Mesothelial cell of epicardium (in vitro differentiated cells): ENCODE measurements at places on chromosomes 13 and 19.
A peak's percentile ranks its signal among the peaks of the same experiment; 100 is the strongest.

DNA sequence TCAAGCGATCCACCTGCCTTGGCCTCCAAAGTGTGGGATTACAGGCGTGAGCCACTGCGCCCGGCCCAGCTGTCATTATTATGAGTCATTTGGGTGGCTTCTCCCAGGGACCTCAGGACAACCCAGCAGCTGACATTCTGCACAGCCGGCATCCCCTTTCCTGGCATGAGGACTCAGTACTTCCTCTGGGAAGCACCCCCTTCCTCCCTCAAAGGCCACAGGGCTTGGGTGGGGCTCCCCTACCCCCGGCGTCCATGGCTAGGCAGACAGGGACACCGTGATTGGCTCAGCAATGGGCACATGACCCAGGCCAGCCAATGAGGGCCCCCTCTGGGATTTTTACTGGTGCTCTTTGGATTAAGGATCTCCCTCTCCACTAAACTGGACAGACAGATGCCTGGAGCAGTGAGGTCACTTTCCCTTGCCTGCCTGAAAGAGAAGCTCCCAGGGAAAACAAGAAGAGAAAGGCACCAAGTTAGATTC is 6.0 kb downstream of the KANK2 start:
- no peaks in the 10 kb centered on the region for H3K27me3 ChIP-seq
- H3K4me3 ChIP-seq, result no peak overlapping the region
- DNase-seq, result no peak
- H3K27ac ChIP-seq, result no peak overlapping the region
- H3K4me1 ChIP-seq, result peaks cover 11% of the 10 kb centered on the region
- H3K36me3 ChIP-seq, result peaks cover 24% of the 10 kb centered on the region

DNA sequence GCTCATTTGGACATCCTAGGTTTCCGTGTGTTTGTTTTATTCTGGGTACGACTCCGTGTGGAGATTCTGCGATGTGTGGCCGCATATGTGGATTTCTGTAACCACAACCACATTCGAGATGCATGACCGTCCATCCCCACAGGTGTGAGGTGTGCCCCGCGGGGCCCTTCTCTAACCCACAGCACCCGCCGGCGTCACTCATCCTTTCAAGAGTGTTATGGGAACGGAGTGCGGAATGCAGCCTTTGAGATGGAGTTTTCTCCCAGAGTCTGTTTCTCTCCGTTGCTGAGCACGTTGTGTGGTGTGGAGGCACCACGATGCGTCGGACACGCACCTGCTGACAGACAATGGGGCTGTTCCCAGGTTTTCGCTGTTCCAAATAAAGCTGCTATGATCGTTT is 40.0 kb downstream of the C13orf46 start:
- H3K4me3 ChIP-seq, result no peak overlapping the region
- no peaks in the 10 kb centered on the region for H3K36me3 ChIP-seq
- peaks cover 31% of the 10 kb centered on the region for H3K4me1 ChIP-seq
- no peaks in the 10 kb centered on the region for H3K27me3 ChIP-seq

DNA sequence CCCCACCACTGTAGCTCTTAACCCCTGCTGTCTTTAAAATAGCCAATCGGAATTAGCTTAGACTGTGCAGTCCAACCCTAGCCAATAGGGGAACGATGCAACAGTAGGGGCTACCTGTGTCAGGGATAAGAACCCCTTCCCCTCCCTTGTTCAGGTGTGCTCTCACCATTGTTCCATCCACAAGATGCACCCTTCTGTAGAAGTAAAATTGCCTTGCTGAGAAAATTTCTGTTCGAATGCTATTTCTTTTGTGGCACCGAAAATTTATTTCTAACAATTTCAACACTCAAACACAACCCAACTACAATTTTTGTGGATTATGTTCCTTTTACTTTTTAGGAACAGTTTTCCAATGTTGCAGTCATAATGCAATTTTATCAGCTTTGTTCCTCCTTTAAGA is 3.6 kb upstream of the ZNF583 start:
- no peak overlapping the region for H3K27ac ChIP-seq
- H3K36me3 ChIP-seq, result peaks cover 66% of the 10 kb centered on the region
- H3K27me3 ChIP-seq, result no peaks in the 10 kb centered on the region
- H3K4me3 ChIP-seq, result no peak overlapping the region

GRCh38 chr13:102774214-102774568 is 605 bp upstream of the TEX30 start:
- no peaks in the 10 kb centered on the region for H3K36me3 ChIP-seq
- DNase-seq, result no peak
- peaks cover 14% of the 10 kb centered on the region for H3K4me1 ChIP-seq
- peak overlapping the region; percentile 88 for H3K4me3 ChIP-seq
- H3K27ac ChIP-seq, result peak overlapping the region; percentile 32

DNA sequence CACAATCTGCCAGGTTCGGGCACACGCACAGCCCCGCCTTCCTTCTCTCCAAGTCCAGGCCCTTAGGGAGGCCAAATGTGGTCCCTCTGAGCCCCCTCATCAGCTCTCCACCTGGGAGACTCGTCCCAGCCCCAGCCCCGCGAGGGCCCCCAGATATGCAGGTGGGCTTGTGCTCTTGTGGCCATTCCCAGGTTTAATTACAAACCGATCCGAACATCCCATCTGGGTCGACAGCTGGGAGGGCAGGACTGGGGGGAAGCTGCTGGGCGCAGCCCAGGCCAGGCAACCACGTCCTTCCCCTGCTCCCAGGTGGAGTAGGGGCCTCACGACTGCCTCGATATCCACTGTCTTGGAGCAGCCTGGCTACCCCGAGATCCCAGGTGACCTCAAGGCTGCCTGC is 7.5 kb upstream of the C2CD4C start:
- peaks cover 11% of the 10 kb centered on the region for H3K36me3 ChIP-seq
- no peak overlapping the region for H3K27ac ChIP-seq
- no peak overlapping the region for H3K4me3 ChIP-seq
- H3K4me1 ChIP-seq, result peaks cover 16% of the 10 kb centered on the region
- DNase-seq, result no peak

DNA sequence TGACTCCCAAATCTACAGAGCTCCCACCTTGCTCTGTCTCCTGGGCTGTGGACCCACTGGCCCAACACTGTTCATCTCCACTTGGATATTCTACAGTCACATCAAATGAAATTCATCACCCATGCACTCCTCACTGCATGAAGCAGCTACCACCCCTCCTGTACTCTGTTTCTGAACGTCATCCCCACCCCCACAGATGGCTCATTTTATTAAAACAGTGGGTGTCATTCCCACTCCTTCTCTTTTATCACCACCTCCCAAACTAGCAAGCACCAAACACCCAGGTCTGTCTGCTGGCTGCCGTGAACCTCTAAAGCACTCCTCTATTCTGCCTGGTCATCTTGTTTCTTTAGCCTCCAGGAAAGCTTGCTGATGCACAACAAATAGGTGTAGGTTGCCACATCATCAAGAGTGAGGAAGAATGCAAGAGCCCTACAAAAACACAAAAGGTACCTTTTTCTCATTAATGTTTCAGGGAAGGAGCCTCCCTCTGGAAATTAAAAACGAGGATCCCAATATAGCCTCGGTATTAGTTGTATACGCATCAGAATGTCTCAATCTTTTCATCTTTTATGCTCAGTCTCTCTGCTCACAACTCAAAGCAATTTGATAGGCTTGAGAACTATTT is 91.8 kb downstream of the MIPEP start:
- H3K27me3 ChIP-seq, result no peaks in the 10 kb centered on the region
- peaks cover 10% of the 10 kb centered on the region for H3K4me1 ChIP-seq
- no peak overlapping the region for H3K27ac ChIP-seq
- no peak for DNase-seq

GRCh38 chr19:3336680-3337523 is 29.5 kb upstream of the NFIC start:
- no peak for DNase-seq
- peaks cover 45% of the 10 kb centered on the region for H3K27me3 ChIP-seq
- no peak overlapping the region for H3K4me3 ChIP-seq
- no peaks in the 10 kb centered on the region for H3K36me3 ChIP-seq
- no peaks in the 10 kb centered on the region for H3K4me1 ChIP-seq

DNA sequence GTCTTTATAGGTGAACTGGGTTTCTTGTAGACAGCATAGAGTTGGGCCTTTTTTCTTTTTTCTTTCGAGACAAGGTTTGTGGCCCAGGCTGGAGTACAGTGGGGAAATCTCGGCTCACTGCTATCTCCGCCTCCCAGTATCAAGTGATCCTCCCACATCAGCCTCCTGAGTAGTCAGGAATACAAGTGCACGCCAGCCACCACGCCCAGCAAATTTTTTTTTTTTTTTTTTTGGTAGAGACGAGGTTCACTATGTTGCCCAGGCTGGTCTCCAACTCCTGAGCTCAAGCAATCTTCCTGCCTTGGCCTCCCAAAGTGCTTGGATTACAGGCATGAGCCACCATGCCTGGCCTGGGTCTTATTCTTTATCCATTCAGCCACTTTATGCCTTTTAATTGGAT is 5.1 kb upstream of the CALM3 start:
- H3K27me3 ChIP-seq, result no peaks in the 10 kb centered on the region
- DNase-seq, result no peak
- H3K36me3 ChIP-seq, result peaks cover 5% of the 10 kb centered on the region
- no peaks in the 10 kb centered on the region for H3K4me1 ChIP-seq

DNA sequence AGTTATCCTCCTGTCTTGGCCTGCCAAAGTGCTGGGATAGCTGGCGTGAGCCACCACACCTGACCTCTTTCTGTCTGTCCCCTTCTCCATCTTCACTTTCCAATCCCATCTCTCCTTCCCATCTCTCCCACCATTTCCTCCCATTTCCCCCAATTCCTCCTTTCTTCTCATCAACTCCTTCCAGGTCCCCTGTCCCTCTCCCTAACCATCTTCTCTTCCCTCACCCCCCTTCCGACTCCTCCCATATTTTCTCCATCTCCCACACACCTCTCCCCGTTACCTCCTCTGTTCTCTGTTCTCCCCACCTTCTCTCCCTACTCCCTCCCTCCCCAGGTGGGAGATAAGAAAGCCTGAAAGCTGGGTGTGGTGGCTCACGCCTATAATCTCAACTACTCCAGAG is 40.6 kb downstream of the KEAP1 start:
- DNase-seq, result no peak
- H3K36me3 ChIP-seq, result no peaks in the 10 kb centered on the region
- peaks cover 7% of the 10 kb centered on the region for H3K27me3 ChIP-seq

- H3K36me3 ChIP-seq, result no peaks in the 10 kb centered on the region
- no peak overlapping the region for H3K27ac ChIP-seq
- H3K4me1 ChIP-seq, result no peaks in the 10 kb centered on the region
- no peaks in the 10 kb centered on the region for H3K27me3 ChIP-seq
- H3K4me3 ChIP-seq, result no peak overlapping the region
Measured at GRCh38 chr13:41304551-41304950, 6.5 kb upstream of the NAA16 start.

DNA sequence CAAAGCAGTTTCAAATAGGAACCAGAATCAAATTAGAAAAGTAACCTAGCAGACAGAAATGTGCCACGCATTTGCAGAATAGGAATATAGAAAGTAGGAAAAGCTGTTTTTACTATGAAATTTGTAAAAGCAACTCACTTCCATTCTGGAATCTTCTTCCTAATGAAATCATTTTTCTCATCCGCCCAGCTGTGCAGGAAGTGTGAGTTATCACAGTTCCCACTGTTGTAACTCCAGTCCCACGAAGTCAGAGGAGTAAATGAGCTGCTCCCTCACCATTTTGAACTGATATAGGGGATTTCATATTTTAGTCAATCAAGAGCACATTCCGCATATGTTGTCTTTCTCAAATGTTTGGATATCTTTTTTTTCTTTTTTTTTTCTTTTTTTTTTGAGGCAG is 230.8 kb downstream of the TBC1D4 start:
- H3K27me3 ChIP-seq, result peaks cover 7% of the 10 kb centered on the region
- no peak overlapping the region for H3K27ac ChIP-seq
- no peak overlapping the region for H3K4me3 ChIP-seq
- no peak for DNase-seq

GRCh38 chr13:96794669-96795068 is 199.6 kb downstream of the OXGR1 start:
- no peaks in the 10 kb centered on the region for H3K4me1 ChIP-seq
- H3K4me3 ChIP-seq, result no peak overlapping the region

- peaks cover 5% of the 10 kb centered on the region for H3K4me1 ChIP-seq
- H3K27ac ChIP-seq, result no peak overlapping the region
Measured at GRCh38 chr13:52406629-52407028, 657 bp upstream of the THSD1 start.

DNA sequence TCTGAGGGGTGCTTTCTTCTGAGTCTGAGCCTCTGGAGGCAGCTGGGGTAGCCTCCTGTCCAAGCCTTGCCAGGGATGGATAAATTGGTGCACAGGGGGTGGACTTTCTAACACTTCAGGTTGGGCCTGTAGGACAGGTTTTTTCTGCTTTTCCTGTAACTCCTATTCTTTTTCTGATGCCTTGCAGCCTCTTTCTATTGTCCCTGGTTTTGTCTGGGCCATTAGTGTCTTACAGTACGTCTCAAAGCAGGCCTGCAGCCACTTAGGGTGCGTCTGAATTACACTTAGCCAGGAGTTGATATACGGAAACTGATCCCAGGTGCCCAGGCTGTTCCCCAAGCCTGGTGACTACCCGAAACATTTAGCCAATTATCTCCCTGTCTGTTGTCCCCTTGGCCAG is 213.3 kb upstream of the HTR2A start:
- peaks cover 28% of the 10 kb centered on the region for H3K4me1 ChIP-seq
- no peaks in the 10 kb centered on the region for H3K36me3 ChIP-seq
- no peak overlapping the region for H3K27ac ChIP-seq
- no peak overlapping the region for H3K4me3 ChIP-seq

DNA sequence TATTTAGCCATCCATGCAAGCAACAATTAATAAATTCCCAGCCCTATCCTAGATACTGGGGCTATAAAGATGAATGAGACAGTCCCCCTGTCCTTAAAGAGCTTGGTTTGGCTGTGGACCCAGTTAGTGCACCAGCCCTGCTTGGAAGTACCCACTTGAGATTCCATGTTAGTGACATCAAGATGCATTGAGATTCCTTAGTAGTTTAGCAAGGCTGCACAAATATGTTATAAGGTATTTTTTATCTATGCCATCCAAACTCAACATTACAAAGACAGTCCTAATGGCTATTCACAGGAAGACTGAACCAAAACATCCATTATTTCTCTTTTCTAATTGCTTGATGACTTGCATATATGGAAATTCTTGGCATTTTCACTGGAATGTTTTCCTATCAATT is 48.8 kb upstream of the RAP2A start:
- no peaks in the 10 kb centered on the region for H3K4me1 ChIP-seq
- no peaks in the 10 kb centered on the region for H3K27me3 ChIP-seq
- DNase-seq, result no peak
- H3K36me3 ChIP-seq, result peaks cover 48% of the 10 kb centered on the region
- H3K27ac ChIP-seq, result no peak overlapping the region

GRCh38 chr13:100454876-100455275 is 133.7 kb downstream of the GGACT start:
- H3K4me3 ChIP-seq, result no peak overlapping the region
- no peak for DNase-seq
- no peak overlapping the region for H3K27ac ChIP-seq
- no peaks in the 10 kb centered on the region for H3K4me1 ChIP-seq

- no peaks in the 10 kb centered on the region for H3K27me3 ChIP-seq
- no peak overlapping the region for H3K4me3 ChIP-seq
- DNase-seq, result no peak
- H3K4me1 ChIP-seq, result no peaks in the 10 kb centered on the region
Measured at GRCh38 chr13:49877629-49878218, 58.4 kb downstream of the SPRYD7 start.
